ENCODE measurements at places on chromosomes 4 and X.

GRCh38 chr4:76194325-76194724 is 19.3 kb downstream of the SCARB2 start:
- DNase-seq: no peak

GRCh38 chr4:55547466-55547770 is 709 bp upstream of the CLOCK start:
- DNase-seq: no peak

- DNase-seq: no peak
Measured at GRCh38 chr4:47641755-47642154, 156.7 kb downstream of the ATP10D start.

- no peak for DNase-seq
Measured at GRCh38 chr4:176680668-176681180, 112.0 kb downstream of the VEGFC start.

DNA sequence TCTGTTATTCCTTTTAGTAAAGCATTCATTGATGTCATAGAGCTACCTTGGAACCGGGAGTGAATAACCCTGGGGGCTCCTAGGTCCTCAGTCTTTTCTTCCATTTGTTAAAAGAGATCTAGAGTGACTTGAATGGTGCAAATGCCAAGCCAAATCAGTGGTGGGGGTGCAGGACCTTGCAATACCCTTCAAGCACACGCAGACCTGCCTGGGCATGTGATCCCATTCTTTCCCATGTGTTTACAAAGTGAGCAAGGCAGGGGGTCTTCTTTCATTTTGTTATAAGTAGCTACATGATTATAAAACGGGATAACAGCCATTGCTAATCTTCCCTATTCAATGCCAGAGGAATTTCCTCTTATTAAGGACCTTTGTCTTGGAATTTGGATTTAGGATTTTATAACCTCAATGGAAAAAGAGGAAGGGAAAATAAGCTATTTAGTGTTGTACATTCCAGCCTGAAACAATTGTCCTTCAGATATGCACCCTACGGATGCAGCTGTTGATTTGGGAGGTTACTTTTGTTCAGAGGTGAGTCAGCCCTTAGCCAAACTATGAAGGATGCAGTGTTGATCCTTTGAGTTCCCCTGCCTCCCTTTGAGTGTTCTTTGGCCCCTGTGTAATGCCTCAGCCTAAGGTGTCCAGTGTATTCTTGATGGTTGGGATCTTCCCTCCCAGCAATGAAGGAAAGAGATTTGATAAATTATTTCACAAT is 623.8 kb upstream of the HTR2C start:
- peak; percentile 41 for DNase-seq

GRCh38 chr4:24743927-24744326 is 51.4 kb upstream of the SOD3 start:
- DNase-seq: peak; percentile 75

GRCh38 chr4:4386736-4387392 is at the start of gene NSG1:
Gene NSG1 (plus strand): TSS chr4:4387102. CDS start chr4:4387630, 528 bp downstream.
- no peak for DNase-seq

GRCh38 chr4:17232566-17233253 is 279.2 kb downstream of the QDPR start:
- DNase-seq: no peak

DNA sequence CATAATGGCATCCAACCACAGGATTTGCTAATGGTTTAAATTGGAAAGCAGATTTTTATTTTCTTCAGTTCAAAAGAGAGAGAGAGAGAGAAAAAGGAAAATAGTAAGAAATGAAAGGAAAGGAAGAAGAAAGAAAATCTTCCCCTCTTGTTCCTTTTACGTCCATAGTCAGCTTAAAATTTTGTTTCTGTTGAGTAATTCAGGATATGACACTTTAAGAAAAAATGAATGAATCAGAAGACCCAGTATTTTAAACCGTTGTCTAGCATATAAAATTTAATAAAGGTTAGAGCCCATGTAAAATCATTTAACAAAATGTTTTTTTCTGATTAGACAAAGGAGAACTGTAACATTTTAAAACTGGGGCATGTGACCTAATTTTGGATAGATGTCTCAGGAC is 391.8 kb upstream of the EPHA5 start:
- no peak for DNase-seq

- peak; percentile 61 for DNase-seq
Measured at GRCh38 chrX:10158279-10159144, 1.7 kb downstream of the CLCN4 start.

GRCh38 chr4:14719053-14719452 is 283.2 kb upstream of the CPEB2 start:
- DNase-seq: no peak

GRCh38 chrX:125150231-125150630 is 169.4 kb upstream of the TEX13C start:
- peak; percentile 1 for DNase-seq

DNA sequence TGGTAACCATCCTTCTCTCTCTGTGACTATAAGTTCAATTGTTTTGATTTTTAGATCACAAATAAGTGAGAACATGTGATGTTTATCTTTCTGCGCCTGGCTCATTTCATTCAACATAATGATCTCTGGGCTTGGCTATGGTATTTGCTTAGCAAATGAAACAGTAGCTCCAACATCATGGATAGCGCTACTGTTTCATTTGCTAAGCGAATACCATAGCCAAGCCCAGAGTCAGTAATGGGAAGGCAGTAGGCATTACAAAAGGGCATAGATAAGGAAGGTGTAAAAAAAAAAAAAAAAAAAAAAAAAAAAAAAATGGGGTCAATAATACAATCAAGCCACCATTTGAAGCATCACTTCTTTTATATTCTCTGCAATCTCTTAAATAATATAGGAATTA is 469.0 kb upstream of the ATOH1 start:
- no peak for DNase-seq

DNA sequence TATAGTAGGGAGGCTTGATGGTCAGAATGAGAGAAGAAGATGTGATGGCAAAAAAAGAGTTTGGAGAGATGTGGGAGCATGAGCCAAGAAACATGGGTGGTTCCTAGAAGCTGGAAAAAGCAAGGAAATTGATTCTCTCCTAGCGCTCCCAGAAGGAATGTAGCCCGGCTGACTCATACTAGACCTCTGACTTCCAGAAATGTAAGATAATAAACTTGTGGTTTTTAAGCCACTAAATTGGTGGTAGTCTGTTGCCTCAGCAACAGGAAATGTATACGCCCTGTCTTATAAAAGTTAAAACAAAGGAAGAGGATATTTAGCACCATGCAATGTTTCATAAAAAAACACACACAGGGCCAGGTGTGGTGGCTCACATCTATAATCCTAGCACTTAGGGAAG is 182.7 kb upstream of the PCDH7 start:
- peak; percentile 15 for DNase-seq

GRCh38 chr4:184282251-184282713 is 64.6 kb upstream of the ENPP6 start:
- peak; percentile 20 for DNase-seq

GRCh38 chr4:40613456-40613855 is 16.2 kb downstream of the RBM47 start:
- no peak for DNase-seq

DNA sequence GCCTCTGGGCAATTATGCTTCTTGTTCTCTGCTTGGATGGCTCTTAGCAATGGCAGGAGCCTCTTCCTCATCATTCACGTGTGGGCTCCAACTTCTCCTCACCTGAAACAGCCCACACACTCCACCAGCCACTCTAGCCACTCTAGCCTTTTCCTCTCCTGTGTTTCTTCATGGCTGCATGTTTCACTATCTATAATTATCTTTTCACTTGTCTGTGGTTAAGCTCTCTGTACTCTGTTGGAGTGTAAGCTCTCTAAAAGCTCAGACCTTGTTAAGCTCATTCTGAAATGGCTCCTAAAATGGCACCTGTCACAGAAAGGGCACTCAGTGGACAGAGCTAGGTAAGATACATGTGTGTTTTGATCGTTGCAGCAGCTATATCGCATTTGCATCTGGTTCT is 80.0 kb downstream of the SH3KBP1 start:
- no peak for DNase-seq

GRCh38 chrX:418927-419729 is 32.4 kb upstream of the PPP2R3B start:
- no peak for DNase-seq

DNA sequence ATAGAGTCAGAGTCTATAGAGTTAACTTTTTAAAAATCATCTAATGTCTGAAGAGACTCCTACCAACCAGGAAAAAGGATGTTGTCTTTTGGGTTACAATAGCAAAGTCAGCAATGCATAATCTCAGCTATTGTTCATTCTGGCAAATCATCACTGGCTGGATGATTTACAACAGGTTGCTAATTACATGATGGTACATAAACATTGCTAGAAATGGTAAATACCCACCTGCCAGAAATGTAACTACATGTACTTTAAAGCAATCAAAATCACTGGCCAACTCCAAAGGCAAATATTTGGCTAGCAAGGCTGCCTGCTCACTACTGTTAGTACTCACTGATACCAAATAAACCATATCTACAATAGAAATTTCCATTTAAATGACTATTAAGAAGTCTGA is 91.1 kb downstream of the PPP3CA start:
- DNase-seq: no peak

DNA sequence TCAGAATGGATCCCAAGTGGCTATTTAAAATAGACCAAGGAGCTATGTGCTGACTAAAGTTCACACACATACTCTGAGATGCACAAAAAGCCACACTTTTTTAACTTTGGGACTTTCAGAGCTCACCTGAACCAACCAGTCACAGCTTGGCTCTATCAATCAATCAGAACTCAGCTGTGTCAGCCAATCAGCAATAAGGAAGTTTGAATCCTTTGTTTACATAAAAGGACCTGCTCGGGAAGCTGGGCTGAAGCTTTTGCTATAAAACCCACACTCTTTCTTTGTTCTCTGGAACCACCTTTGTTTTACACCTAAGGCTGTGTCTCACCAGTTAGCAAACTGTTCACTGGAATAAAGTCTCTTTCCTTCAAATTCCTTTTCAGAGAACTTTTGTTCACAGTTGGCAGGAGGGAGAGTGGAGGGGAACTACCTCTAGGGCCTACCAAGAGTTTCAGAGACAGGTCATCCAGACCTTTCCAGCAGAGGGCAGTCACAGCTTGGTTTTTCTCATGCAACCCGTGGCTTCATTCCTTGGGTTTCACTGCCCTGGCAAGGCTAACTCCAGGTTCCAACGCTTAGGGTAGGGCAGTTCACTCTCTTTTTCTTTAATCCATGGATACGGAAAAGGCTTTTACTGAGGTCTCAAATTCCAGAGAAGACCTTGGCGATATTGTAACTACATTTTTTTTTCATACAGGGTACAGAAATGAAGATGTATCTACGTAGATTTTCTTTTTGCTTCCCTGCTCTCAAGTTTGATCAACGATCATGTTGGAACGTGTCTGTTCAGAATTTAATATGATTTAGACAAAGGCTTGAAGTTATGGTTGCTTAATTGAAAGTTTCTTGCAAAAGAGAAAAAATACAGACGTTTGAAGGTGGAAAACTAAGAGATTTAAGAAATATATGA is 80.7 kb downstream of the GPRIN3 start:
- peak; percentile 93 for DNase-seq

- no peak for DNase-seq
Measured at GRCh38 chr4:30619679-30620078, 100.5 kb upstream of the PCDH7 start.

- DNase-seq: peak; percentile 75
Measured at GRCh38 chrX:101619364-101619763, 1.6 kb upstream of the ARMCX6 start.

DNA sequence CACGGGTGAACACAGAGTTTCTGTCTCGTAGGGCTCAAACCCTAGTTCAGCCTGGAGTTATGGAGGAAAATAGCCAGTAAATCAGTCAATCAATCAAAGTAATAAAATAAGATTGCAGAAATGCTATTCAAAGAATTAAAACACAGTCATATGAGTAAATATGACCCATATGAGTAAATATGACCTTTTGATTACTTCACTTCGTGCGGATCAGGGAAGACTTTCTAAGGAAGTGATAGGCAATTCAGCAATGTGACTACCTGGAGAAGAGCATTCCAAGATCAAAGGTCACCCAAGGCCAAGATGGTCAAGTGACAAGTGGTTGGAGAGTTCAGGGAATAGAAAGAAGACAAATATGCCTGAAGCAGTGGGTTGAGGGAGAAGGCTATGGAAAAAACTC is 722.6 kb downstream of the ADGRL3 start:
- DNase-seq: peak; percentile 29

GRCh38 chrX:101676571-101676970 is 16.9 kb upstream of the ARMCX2 start:
- DNase-seq: no peak

DNA sequence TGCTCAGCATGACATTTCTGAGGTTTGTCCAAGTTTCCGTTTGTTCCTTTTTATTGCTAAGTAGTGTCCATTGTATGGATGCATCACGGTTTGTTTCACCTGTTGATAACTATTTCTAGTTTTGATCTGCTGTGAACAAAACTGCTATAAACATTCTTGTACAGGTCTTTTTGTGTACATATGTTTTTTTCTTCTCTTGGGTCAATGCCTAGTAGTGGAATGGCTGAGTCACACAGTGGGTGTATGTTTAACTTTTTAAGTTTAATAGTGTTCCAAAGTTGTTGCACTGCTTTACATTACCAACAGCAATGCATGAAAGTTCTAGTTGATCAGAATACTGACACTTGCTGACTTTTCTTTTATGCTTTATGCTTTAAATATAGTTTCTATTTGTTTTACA is 76.7 kb downstream of the MAOB start:
- no peak for DNase-seq

DNA sequence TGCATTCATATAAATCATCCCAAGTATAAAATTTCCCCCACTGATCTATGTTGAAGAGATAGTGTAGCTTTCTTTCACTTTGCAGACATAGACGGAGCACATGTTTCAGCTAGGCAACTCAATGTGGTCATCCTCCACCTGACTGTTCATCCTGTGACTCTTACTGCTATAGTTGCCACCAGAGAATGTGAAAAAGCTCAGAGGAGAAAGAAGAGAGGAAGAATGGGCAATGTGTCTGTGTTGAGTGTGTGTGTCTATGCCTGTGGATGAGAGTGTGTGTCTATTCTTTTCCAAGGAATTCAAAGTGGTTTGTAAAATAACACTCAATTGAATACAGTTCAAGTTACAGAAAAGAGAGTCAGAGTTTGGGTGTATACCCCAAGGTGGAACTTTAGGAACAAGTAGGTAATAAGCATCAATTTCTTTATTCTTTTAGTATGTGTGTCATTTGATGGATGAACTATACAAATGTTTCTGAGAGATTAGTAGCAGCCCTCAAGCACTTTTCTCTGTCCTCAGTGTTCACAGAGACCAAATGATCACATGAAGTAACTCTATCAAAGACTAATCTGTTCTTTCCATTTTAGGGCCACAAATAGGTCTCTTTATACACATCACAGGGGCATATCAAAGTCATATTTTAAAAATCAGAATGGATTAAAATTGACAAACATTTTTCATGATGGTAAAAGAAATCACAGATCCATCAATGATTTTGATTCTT is 2.3 kb downstream of the SNCA start:
- no peak for DNase-seq

DNA sequence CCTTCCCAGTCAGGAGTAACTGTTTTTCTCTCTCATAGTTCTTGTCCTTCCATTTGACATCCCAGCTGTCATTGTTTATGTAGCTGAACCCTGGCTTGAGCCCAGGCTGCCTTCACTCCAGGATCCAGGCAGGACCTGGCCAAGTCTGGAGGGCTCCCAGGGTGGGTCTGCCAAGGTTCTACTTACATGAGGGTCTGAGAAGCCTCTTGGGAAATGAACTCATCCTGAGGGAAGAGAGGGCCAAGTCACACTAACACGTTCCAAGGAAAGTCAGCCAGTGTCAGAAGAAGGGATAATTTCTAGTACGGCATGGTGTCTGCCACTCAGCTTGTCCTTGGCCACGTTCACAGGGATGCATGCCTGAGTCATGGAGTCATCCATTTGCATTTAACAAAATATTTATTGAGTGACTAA is 54.8 kb upstream of the SRD5A3 start:
- DNase-seq: no peak

GRCh38 chr4:158020176-158020575 is 152.6 kb downstream of the GASK1B start:
- peak; percentile 56 for DNase-seq
